ENCODE measurements at places on chromosomes 4 and X. TPM values are rescaled to one million over a fixed set of nuclear protein-coding genes. Genes with fewer than 3 reads are reported as not detected.

DNA sequence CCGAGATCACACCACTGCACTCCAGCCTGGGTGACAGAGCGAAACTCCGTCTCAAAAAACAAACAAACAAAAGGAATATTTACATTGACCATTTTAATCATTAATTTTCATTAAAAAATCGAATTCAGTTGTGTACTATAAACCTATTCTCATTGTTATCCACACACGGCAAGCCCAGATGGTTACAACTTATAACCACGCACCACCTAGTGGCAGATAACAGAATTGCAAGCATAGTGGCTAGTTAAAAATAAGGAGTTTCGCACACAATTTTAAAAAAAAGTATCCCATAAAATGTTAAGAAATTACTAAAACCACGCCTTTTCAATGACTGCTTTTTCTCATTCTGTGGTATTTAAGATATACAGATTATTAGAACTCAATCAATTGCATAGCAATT lies 25.4 kb downstream of the MBNL3 start:
- DNase-seq, result no peak

- DNase-seq, result no peak
Observed at GRCh38 chr4:126611900-126612299, 1020.9 kb upstream of the INTU start.

- no peak for DNase-seq
Observed at GRCh38 chrX:142089193-142089592, 115.9 kb downstream of the MAGEC2 start.

DNA sequence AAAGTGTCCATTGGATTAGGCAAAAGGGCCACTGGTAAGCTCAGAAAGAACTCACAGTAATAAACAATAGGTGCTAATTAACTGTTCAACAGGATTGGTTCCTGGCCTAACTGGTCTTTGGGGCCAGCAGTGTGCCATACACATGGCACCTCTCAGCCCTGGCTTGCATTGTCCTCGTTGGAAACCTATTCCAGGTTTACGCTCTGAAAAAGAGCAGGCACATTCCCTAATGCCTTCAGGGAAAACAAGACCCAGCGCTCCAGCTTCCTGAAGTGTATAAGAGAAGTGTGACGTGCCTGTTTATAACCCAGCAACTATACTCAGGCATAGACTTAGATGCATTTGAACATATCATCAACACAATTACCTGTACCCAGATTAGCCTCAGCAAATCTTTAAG lies 51.9 kb upstream of the RBM47 start:
- no peak for DNase-seq

DNA sequence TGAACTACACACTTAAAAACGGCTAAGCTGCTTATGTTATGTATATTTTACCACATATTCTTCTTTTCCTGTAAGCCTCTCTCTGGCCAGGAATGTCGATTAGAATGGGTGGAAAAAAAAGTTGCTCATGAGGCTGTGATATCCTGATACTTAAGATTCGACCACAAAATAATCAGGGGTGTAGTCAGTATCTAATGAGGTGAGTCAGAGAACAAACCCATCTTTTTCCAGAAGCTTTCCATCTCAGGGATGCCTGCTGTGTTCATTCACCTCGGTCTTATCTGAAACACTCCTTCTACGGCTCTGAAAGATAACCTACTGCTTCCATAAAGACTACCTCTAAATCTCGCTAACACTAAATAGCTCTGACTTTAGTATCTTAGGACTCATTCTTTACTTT lies 142.7 kb upstream of the MAP3K15 start:
- DNase-seq, result no peak

DNA sequence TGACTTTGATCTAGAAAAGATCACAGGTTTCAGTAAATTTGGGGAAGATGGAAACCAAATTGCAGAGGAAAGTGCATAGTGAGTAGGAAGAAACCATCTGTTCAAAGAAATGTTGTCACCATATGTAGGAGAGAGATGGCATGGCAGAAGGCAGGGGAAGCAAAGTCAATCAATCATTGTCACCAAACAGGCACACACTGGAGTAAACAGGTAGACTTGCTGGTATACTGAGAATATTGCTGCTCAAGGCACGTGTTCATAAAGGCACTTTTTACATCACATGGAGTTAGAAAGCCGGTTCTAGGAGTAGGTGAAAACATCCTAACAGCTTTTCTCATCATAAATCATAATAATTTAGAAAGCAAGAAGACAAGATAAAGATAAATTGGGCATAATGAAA lies 550.5 kb upstream of the FAT1 start:
- no peak for DNase-seq

- DNase-seq, result no peak
Observed at GRCh38 chr4:151690164-151690870, 70.5 kb downstream of the GATB start.

GRCh38 chr4:158805635-158806471 lies 37.0 kb downstream of the FNIP2 start:
- DNase-seq, result no peak

DNA sequence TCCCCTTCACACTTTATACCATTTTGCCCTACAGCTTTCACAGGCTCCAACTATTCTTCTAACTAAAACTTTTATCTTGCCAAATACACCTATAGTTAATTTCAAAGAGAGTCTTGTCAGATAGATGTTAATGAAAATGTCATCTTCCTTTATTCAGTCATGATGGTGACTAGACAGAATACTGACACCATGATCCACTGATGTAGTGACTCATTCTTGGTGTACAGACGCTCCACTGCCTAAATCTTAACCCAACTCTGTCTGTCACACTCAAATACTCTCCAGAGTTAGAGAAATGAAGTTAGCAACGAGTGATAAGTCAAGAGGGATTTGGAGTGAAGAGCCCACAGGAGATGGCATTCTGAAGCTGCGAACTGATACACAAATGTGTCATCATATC lies 32.1 kb upstream of the HDAC8 start:
- no peak for DNase-seq

DNA sequence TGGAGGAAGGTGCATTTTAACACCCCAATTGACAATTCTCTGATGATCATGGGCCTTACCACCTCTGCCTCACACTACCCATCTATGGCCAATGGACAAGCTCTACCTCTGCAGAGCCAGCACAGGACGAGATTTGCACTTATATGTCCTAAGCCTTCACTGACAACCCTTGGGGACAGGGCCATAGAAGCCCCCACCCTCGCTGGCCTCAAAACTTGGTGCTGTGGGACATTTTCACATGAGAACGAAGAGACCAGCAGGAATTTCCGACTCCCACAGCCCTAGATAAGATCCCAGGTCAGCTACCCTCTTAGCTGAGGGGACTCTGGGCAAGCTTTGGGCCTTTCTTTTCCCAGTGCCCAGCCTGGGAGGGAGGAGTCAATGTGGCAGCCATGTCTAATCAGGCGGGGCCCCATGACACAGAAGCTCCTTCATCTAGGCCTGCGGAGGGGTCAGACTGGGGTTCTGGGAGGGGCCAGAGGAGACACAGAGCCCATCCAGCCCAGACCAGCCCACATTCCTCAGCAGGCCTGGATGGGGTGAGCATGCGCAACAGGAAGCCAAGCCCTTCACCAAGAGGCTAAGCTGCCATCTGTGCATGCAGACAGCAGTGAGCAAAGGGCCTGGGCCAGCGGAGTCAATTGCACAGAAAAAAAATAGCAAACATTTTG lies 12.1 kb downstream of the PJA1 start:
- no peak for DNase-seq

DNA sequence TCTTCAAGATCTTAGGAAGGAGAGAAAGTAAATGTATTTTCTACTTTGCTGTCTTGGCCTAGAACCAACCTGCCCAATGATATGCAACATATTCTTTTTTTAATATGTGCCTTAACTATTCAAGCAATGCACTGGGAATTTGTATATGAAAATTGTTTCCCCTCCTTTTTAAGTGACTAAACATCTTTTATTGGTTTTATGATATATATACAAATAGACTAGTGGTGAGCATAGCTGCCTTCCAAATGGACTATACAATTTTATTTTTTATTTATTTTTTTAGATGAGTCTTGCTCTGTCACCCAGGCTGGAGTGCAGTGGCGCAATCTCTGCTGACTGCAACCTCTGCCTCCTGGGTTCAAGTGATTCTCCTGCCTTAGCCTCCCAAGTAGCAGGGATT lies 10.3 kb downstream of the NOCT start:
- no peak for DNase-seq

GRCh38 chr4:157127571-157127970 lies 51.6 kb downstream of the GLRB start:
- no peak for DNase-seq

- DNase-seq, result no peak
Observed at GRCh38 chrX:127578395-127578794, 473.8 kb downstream of the ACTRT1 start.

DNA sequence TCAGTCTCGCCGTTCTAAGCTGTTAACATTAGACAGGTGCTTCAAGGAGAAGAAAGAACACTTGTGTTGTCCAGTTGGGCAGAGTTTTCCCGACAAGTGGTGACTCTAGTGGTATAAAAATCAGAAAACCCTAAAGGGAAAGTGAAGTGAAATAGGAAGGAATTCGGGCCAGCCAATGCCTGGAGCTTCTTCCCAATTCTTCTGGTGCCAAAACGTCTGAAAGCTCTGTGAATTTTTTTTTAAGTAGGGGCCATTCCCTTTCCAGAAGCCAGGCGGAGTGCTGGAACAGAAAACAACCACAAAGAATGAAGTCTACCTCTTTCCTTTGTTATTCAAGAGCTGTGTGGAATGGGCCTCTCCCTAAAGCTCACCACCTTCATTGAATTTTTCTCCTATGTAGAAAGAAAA lies 43.1 kb upstream of the PPARGC1A start:
- no peak for DNase-seq

DNA sequence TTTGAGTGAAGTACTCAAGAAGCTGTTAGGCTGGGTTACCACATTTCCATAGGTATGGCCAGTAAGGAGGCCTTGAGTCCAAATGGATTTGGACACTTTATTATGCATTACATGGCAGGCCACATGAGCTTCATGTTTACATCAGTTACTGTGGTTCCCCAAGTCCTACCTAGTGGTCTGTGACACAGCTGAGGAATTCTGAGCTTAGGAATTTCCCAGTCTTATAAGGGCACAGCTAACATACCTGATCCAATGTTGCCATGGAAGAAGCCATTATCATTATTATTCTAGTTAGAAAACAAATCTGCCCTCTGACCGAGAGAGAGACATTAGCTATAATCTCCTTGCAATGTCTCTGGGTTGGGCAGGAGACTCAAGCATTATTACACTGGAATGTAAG lies 174.4 kb upstream of the NUDT10 start:
- DNase-seq, result no peak

DNA sequence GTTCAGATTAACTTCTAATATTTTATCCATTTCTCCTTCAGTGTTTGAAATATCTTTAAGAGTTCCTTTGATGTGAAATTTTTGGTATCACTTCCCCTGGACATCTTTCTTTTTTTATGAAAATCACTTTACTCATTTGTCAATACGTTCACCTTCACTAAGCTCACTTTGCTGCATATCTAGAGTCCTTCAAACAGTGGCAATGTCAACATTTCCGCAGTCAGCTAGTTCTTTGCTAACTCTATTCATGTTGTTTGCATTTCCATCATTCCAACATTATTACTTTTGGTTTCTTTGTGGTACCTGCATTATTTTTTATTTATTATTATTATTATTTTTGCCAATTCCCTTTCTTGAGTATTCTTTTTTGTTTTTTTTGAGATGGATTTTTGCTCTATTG lies 203.0 kb downstream of the GPAT3 start:
- DNase-seq, result no peak

DNA sequence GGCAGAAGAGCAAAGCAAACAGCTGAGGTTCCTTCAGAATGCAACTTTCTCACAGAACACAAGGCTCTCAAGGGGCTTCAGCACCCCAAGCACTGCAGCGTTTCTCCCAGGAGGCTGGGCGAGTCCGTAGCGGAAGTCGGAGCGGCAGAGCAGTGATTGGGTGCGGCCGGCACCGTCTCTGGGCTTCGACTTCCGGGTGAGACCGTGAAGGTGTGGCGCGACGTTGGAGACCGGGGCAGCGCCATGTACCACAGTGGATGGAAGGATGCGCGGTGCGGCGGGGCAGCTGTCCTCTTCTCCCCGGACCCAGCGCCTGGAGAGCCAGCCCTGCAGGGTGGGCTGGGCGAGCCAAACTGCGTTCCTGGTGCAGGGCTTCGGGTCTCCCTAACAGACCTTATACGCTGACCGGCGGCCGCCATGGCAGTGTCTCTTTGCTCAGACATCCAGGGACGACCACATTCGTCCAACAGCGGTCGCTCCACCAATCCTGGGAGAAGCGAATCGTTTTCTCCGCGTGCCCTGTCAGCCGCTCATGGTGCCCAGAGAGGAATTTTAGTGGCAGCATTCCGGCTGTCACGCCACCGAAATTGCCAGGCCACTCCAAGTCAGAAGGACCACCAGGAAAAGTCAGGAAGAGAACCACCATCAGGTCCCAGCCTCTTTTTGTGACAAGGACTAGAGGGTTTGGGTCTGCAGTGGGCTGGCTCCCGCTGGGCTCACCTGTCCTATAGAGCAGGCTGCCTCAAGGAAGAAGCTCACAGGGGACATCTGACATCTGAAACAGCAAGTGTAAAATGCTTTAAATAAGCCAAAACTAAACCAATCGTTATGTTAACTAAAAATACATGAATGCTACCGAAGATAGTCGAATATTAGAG lies 20.5 kb downstream of the TRIM61 start:
- peak; percentile 75 for DNase-seq

- DNase-seq, result no peak
Observed at GRCh38 chrX:15194146-15194545, 75.7 kb downstream of the ASB9 start.

DNA sequence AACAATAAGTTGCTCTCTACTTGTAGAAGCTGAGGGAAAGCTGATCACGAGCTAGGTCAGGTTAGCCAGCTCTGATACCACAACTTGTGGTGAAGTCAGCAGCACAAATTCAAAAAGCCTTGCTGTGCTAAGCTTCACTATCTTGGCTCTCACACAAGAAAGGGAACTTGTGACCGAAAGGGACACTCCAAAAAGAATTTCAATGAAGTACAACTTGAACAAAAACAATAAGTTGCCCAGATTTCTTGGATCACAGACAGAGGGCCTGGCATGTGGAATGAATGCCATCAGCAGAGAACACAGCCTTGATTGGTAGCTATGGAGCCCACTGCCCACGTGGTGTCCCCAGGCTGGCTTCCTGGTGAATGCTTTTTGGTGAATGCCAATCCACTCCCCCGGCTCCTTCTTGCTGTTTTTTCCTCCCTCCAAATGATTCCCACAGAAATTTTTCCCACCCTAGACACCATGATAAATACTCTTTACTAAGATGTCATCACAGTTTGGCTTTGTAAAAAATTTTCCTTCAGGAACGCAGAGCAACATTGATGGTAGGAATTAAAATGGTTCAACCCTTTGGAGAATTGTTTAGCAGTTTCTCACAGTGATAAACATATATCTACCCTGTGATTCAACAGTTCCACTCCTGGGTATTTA lies 82.6 kb downstream of the ANXA3 start:
- peak; percentile 38 for DNase-seq

The ZCCHC18 gene
- 0.21 TPM for total RNA-seq

The CXorf66 gene
- total RNA-seq, result not detected

The BLOC1S4 gene
- 37.5 TPM for total RNA-seq

The SNCA gene
- not detected for total RNA-seq

The TAPT1 gene
- 10.7 TPM for total RNA-seq

The CYLC1 gene
- not detected for total RNA-seq

The CSN1S1 gene
- not detected for total RNA-seq

The ZNF157 gene
- not detected for total RNA-seq

The WAS gene
- total RNA-seq, result 29.5 TPM

The ZRSR2 gene
- total RNA-seq, result 0.64 TPM

The COL4A6 gene
- under 0.01 TPM for total RNA-seq

Measured in ascending aorta (tissue), 2 donors.